ENCODE measurements at places on chromosomes 16 and 17. TPM values are rescaled to one million over a fixed set of nuclear protein-coding genes. Genes with fewer than 3 reads are reported as not detected.
A peak's percentile ranks its signal among the peaks of the same experiment; 100 is the strongest.

The CA7 gene
- total RNA-seq: not detected

The RAMP2 gene
- 0.63 TPM for total RNA-seq

The MAP3K14 gene
- total RNA-seq: 3.9 TPM

The HOXB6 gene
- total RNA-seq: not detected

The CRYBA1 gene
- total RNA-seq: not detected

The ZNF287 gene
- 13.0 TPM for total RNA-seq

The CLN3 gene
- 29.3 TPM for total RNA-seq

GRCh38 chr17:1147664-1148063 lies 32.1 kb downstream of the ABR start:
- no peak for DNase-seq

- DNase-seq: no peak
These were observed 349.6 kb downstream of the KIF2B start for GRCh38 chr17:54172096-54172984.

DNA sequence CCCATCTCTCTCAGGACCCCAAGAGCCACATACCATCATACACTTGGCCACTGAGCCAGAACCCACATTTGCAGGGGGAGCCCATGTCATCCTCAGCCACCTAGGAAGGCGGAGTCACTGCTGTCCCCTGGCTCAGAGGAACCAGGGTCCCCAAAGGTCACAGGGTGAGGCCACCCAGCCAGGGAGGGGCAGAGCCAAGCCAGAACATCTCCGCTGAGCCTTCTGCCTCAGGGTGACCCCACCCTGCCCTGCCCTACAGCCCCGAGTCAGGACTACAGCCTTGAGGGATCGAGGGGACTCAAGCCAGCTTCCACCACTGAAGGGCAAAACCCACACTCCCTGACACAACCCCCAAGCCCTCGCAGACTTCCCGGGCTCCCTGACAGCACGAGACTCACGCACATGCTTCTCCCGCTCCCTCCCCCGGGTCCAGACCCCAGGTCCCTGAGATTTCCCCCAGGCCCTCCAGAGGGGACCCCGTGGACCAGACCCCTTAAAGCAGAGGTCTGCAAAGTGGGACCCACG lies 17.4 kb downstream of the PIEZO1 start:
- DNase-seq: no peak

- DNase-seq: no peak
These were observed 48.2 kb upstream of the FOXJ1 start for GRCh38 chr17:76189247-76189646.

DNA sequence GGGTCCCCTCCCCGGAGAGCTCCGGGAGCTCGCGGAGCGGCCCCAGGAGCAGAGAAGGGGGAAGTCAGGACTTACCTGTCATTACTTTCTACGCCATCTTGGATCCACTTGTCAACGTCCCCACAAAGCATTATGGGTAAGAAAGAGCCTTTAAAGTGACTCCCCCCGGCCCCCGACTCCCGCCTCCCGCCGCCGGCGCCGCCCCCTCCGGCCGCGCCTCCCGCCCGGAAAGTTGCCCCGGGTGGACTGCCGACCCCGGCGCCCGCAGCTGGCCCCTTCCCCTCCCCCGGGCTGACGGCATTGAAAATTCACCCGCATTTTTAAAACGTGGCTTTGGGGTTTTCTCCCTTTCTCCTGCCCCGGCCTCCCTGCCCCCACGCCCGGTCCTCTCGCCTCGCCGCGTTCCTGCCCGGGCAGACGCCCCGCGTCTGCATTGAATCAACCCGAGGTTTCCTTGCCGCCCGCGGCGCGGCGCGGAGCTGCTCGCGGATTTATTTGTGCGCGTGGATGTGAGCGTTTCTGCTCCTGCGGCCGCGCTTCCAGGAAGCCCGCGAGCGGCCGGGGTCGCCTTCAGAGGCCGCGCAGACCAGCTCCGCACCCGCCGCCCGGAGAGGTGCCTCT lies at the start of gene HELZ:
Gene HELZ, minus strand, starts transcription at position 124 of the 621 bp plus-strand sequence. CDS start 26,392 bp downstream, outside the sequence.
- no peak for DNase-seq

GRCh38 chr16:30394592-30395154 lies 547 bp upstream of the ZNF48 start:
- DNase-seq: no peak

GRCh38 chr17:7932949-7933348 lies 943 bp downstream of the CNTROB start:
- no peak for DNase-seq

DNA sequence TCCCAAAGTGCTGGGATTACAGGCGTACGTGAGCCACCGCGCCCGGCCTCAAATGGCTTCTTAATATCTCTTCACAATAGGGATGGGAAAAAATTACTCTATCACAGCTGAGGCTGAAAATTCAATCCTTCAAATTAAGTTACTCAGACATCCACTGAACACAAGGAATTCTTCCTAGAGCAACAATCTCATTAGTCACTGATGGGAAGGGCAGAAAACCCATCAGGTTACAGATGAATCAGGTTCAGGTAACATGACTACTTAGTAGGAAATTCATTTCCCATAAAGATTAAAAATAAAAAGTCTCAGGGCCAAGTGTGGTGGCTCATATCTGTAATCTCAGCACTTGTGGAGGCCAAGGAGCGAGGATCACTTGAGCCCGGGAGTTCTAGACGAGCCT lies 42.5 kb upstream of the ABR start:
- no peak for DNase-seq

- no peak for DNase-seq
These were observed 243 bp downstream of the RND2 start for GRCh38 chr17:43025290-43025657.

DNA sequence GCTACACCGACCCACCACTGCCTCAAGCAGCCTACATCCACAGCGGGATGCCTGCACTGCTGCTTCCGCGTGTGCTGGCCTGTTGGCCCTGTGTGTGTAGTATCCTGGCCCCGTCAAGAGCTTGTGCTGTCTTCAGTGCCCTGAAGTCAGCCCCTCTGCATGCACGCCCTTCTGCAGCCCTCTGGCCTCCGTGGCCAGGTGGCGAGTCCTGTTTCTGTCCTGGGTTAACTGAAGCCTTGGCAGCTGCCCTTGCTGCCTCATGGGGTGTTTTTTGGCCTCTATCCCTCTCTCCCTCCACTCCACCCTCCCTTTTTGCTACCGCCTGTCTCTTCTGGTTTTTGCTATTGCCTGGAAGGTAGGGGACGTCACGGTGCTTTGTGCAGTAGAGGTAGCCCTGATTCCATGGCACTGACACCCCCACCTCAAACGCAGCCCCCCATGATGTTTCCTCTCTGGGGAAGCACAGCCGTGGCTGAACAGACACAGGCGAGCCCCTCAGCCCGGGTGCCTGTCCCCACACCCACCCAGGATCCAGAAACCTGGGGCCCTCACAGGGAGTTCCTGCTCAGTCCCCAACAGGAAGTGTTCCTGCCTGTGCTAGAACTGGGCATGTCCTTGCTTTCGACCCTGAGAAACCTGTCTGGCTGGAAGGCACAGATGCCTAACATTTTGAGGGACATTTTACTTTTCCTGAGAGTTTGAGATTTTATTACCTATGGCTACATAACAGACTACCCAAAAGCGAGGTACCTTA lies 18.8 kb upstream of the AMZ2 start:
- peak; percentile 68 for DNase-seq

- no peak for DNase-seq
These were observed 8.6 kb downstream of the ADGRG5 start for GRCh38 chr16:57551057-57551456.

DNA sequence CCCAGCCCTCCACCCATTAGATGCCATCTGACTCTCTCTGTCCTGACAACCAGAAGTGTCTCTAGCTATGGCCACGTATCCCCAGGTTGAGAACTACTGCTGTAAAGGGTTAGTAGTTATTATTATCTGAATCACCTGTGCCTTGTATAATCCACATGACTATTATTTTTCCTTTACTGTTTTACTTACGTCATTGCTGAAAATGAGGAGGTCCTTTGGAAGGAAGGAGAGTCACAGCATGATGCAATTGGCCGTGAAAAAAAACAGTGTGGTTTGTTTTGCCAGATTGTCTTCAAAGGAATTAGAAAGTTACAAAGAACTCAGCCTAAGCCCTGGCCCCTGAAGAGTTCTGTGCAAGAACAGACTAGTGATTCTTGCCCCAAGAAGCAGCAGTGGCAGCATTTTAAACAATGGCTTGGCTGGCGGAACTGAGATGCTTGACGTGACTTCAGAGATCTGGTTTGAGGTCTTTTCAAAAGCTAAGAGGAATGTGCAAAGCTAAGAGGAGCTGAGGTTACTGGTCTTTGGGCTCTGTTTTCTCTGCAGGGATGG lies 413.3 kb upstream of the EEF2KMT start:
- no peak for DNase-seq

GRCh38 chr17:32519228-32520103 lies 32.7 kb downstream of the CDK5R1 start:
- DNase-seq: no peak

- no peak for DNase-seq
These were observed 105.7 kb upstream of the RCVRN start for GRCh38 chr17:10010752-10011151.

GRCh38 chr16:29988346-29989075 lies 6.9 kb downstream of the HIRIP3 start:
- DNase-seq: peak; percentile 85

DNA sequence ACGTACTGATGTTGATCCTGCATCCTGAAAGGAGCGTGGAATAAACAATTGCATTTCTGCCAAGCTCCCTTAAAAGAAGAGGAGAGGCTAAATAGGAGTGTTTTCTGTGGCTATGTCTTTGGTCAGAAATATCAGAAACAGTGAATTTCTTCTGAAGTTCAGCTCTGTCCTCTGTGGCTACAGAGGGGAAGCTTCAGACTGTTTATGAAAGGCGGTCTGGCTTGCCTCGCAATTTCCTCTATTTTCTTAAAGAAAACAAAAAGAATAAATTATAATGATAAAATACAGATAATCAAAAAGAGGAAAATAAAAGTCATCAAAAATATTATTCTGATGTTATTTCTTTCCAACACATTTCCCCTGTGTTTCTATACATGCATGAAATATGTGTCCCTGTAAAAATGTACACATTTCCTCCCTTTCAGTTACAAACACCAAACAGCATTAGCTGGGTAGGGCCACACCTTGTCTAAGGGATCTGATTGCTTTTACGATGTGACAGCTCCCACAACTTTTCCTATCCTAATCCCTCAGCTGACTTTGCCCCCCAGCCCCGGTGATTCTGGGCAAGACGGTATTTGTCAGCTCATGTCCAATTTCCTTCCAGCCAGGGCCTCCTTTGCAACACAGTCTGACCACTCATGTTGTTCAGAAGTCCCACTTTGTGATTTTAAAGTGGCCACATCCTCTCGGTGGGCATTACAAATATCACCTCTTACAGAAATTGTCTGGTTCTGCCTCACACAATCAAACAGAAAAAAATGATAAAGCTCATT lies 439.0 kb downstream of the HS3ST3B1 start:
- DNase-seq: no peak

DNA sequence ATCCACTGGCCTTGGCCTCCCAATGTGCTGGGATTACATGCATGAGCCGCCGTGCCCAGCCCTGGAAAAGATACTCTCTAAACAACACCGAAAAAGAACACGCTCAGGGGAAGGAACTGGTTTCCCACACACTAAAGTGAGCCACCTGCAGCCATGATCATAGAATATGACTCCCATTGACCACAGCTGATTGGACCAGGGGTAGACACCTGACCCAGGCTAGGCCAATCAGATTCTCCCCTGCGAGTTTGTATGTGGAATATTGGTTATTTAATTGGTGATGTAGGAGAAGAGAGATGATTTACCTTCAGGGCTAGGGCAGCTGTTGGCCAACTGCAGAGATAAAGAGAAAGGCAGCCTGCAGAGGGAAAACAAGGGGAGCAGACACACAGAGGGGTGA lies 9.0 kb upstream of the GGA2 start:
- no peak for DNase-seq

DNA sequence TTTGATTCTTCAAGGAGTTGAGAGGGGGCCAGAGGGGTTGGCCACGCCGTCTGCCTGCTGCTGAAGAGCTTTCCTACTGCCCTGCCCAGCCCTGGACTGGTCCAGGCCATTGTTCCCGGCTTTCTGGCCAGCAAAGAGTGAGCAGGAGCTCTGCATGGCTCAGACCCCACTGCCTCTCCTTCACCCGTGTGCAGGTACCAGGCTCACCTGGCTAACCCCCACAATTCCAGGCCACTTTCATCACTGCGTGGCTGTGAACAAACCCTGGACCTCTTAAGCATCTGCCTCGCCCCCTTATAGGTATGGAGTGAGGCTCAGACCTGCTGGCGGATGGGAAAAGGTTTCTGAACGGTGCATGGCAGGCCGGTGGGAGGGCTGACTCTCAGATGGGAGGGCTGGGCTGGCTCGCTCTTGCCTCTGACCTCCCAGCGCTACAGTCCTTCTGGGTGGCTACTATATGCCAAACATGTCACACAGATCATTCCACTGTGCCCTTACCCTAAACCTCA lies 8.9 kb downstream of the ZNF319 start:
- peak; percentile 70 for DNase-seq

DNA sequence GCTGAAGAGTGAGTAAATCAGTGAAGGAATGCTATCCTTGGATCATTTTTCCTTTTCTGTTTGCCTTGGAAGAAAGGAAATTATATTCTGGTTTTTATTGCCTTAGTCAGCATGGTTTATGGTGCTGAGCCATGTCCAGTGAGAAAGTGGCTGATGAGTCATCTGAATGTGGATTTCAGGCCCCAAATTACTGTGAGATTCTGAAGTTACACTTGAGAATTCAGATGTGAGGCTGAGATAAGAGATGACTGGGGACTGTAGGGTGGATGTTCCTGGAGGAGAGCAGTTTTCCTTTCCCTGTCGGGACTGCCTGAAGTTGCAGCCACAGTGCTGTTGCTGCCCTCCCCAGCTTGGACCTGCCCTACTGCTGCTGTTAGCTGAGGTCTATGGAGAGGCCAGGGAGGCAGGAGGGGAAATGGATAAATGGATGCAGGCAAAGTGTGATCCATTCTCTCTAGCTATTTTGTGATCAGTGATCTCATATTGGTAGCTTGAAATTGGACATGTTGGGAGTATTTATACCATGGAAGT lies 4.2 kb upstream of the MAP3K14 start:
- no peak for DNase-seq

DNA sequence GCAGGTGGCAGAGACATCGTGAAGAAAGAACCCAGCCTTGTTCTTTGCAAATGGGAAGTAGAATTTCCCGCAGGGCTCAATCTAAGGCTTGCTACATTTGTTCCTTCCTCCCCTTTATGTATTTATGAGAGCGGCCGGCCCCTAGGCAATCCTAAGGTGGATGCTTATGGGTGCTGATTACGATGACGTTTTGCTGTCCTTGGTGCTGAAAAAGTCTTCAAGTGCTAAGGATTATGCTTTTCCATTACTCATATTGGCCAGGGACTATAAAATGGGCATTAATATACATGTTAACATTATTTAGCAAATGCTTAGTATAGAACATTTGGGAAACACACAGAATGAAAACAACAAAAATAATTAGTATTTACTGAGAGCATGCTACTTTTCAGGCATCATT lies 313.3 kb upstream of the XYLT1 start:
- DNase-seq: no peak

DNA sequence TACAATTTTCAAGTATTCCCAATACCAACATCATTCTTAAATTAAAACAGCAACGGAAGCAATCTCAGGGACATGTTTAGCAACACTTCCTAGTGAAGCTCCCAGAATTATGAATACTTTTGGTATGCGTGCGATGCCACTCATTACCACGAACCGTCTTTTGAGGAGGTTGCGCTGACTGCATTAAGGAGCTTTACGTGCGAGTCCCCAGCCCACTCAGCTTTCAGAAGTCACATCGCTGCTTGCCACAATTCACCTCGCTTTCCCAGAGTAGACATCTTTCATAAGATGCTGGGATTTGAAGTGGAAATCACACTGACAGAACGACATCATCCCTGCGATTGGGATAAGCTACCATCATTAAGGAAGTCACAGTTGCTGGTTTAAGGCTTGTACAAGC lies 441.6 kb upstream of the HSBP1 start:
- no peak for DNase-seq

Measured in chondrocyte (in vitro differentiated cells).